ENCODE measurements at places on chromosomes 6 and 20.
A peak's percentile ranks its signal among the peaks of the same experiment; 100 is the strongest.

DNA sequence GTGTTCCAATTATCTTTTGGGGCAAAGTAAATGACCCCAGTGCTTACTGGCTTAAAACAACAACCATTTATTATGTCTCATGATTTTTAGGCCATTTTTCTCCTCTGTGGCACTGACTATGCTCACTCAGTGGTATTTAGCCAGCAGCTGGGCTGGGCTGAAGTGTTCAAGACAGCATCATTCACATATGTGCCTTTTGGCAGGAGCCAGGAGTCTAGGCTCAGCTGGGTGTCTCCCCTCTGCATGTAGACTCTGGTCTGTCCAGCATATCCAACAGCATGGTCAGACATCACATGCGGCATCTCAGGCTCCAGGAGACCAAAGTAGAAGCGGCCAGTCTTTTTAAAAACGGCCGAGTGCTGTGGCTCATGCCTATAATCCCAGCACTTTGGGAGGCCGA lies 120.3 kb upstream of the TOP1 start:
- no peak for DNase-seq

GRCh38 chr6:99592900-99593299 lies 13.7 kb upstream of the PRDM13 start:
- DNase-seq: no peak

GRCh38 chr6:37952027-37952426 lies 132.5 kb downstream of the ZFAND3 start:
- DNase-seq: no peak

DNA sequence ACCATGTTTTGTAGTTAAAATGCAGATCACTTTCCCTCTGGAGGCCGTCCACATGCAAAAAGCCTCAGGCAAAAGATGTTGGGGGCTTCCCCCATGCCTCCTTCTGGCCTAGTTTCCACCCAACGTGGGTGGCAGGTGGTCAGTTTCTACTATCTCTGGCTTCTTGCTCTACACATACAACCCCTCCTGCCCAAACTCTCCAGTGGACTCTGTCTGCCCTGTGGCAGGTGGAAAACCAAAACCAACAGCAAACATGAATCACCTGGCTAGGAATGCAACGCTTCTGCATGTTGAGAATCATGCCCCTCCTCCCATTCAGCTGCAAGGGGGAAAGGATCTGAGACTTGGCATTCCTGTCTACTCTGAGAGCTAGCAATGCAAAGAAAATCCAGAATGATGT lies 94.8 kb downstream of the MBOAT1 start:
- peak; percentile 17 for DNase-seq

GRCh38 chr20:58570204-58570859 lies 55.1 kb upstream of the APCDD1L start:
- DNase-seq: no peak

GRCh38 chr20:33685328-33686099 lies 671 bp downstream of the E2F1 start:
- no peak for DNase-seq

- DNase-seq: no peak
Measured at GRCh38 chr6:145814035-145814500, 527 bp downstream of the FBXO30 start.
